K562 (cell line): ENCODE measurements at places on chromosomes 3 and 15. TPM values are rescaled to one million over a fixed set of nuclear protein-coding genes. Genes with fewer than 3 reads are reported as not detected.

The SST gene
- not detected in 2 replicates for total RNA-seq

The TRPM1 gene
- not detected in 2 replicates for total RNA-seq

The CCDC54 gene
- total RNA-seq = not detected in 2 replicates

The GATM gene
- total RNA-seq = 0.58 and 0.89 TPM in 2 replicates

The NDUFAF3 gene
- total RNA-seq = 73.3 and 77.2 TPM in 2 replicates

The TOMM70 gene
- total RNA-seq = 54.9 and 55.1 TPM in 2 replicates

The TGM5 gene
- not detected in 2 replicates for total RNA-seq

The WNT7A gene
- not detected in 2 replicates for total RNA-seq

The IMPG2 gene
- total RNA-seq = 0.09 and 0.13 TPM in 2 replicates

The ANKRD34C gene
- total RNA-seq = not detected in 2 replicates

The ISLR gene
- total RNA-seq = not detected in 2 replicates

The SSR3 gene
- total RNA-seq = 243 and 257 TPM in 2 replicates

The ACAN gene
- not detected in 2 replicates for total RNA-seq

The KCNMB2 gene
- total RNA-seq = not detected in 2 replicates

The TMEM207 gene
- not detected in 2 replicates for total RNA-seq

The GABRB3 gene
- total RNA-seq = 0.33 and 0.63 TPM in 2 replicates

The SH2D7 gene
- total RNA-seq = not detected in 2 replicates

The ARPIN gene
- 0.04 TPM in 1 of 2 replicates, not detected in the other for total RNA-seq

The CHMP2B gene
- total RNA-seq = 12.8 and 14.4 TPM in 2 replicates

The SLC24A5 gene
- not detected in 2 replicates for total RNA-seq

The TRIM42 gene
- not detected in 2 replicates for total RNA-seq

The MEX3B gene
- total RNA-seq = 12.0 and 12.8 TPM in 2 replicates

The CSPG4 gene
- 0.07 TPM in 2 replicates for total RNA-seq

The NANOGP8 gene
- total RNA-seq = not detected in 2 replicates

The CCDC80 gene
- total RNA-seq = 1.4 and 2.2 TPM in 2 replicates

The IL12A gene
- 0.13 TPM in 1 of 2 replicates, not detected in the other for total RNA-seq

The TNFAIP8L3 gene
- total RNA-seq = 0.11 TPM in 1 of 2 replicates, not detected in the other

The CFAP20DC gene
- total RNA-seq = 3.5 and 4.6 TPM in 2 replicates

The CRYBG3 gene
- total RNA-seq = 0.22 and 0.29 TPM in 2 replicates

The SLC2A2 gene
- total RNA-seq = 0.18 TPM in 1 of 2 replicates, not detected in the other

The PTPRG gene
- total RNA-seq = 0.16 and 0.18 TPM in 2 replicates

The DUOXA2 gene
- total RNA-seq = not detected in 2 replicates

The ASB14 gene
- total RNA-seq = not detected in 2 replicates

The ILDR1 gene
- total RNA-seq = not detected in 2 replicates

The MUC20 gene
- 0.16 and 0.25 TPM in 2 replicates for total RNA-seq

The MESP2 gene
- total RNA-seq = 0.47 and 0.66 TPM in 2 replicates

The AP2M1 gene
- total RNA-seq = 367 and 385 TPM in 2 replicates

The OR5K3 gene
- total RNA-seq = not detected in 2 replicates

The HGD gene
- 0.51 TPM in 1 of 2 replicates, not detected in the other for total RNA-seq

The KBTBD13 gene
- 0.11 and 0.13 TPM in 2 replicates for total RNA-seq

The LNP1 gene
- 3.0 and 3.4 TPM in 2 replicates for total RNA-seq

The DNAJB8 gene
- not detected in 2 replicates for total RNA-seq

The ATP10A gene
- total RNA-seq = 0.04 and 0.09 TPM in 2 replicates

The ALAS1 gene
- 24.3 and 27.6 TPM in 2 replicates for total RNA-seq

The CELF6 gene
- not detected in 2 replicates for total RNA-seq

The TMEM62 gene
- 10.6 and 11.9 TPM in 2 replicates for total RNA-seq

The TRIP4 gene
- total RNA-seq = 15.5 and 17.4 TPM in 2 replicates

The MCF2L2 gene
- 2.1 and 3.2 TPM in 2 replicates for total RNA-seq

The IL5RA gene
- not detected in 2 replicates for total RNA-seq

The SATB1 gene
- 0.67 and 0.75 TPM in 2 replicates for total RNA-seq

The CX3CR1 gene
- not detected in 2 replicates for total RNA-seq

The DLL4 gene
- 1.1 and 1.3 TPM in 2 replicates for total RNA-seq

The DZIP1L gene
- total RNA-seq = 0.44 and 0.65 TPM in 2 replicates

The FOXL2 gene
- 21.4 and 22.1 TPM in 2 replicates for total RNA-seq

The P2RY14 gene
- not detected in 2 replicates for total RNA-seq

The TMED3 gene
- total RNA-seq = 51.4 and 52.9 TPM in 2 replicates

The MED12L gene
- total RNA-seq = not detected in 2 replicates

The VEPH1 gene
- 4.6 and 5.1 TPM in 2 replicates for total RNA-seq

The MYL3 gene
- total RNA-seq = not detected in 2 replicates
